Inflammatory macrophage treated with lipopolysaccharide for 1 hour (primary cell): ENCODE measurements at places on chromosomes 5 and 9.

DNA sequence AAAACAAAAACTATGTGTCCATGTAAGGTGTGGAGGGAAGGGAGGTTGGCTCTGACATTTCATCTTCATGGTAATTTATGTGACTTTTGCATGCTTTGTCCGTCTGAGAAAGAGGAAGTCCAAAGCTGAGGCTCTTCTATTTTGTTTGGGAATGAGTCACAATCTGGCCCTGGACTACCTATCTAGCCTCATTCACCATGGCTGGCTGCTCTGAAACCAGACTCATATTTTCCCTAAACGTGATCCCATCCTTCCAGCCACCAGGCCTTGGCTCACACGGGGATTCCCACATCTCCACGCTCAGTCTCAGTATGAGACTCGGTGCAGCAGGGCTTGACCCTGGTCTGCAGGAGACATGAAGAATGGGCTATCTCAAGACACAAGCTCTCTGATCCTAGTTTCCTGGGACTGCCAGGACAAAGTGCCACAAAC lies 672.8 kb downstream of the ACTL7B start:
- DNase-seq, result peak; percentile 41

GRCh38 chr5:106759581-106759980 lies 911.2 kb downstream of the EFNA5 start:
- no peak for DNase-seq

DNA sequence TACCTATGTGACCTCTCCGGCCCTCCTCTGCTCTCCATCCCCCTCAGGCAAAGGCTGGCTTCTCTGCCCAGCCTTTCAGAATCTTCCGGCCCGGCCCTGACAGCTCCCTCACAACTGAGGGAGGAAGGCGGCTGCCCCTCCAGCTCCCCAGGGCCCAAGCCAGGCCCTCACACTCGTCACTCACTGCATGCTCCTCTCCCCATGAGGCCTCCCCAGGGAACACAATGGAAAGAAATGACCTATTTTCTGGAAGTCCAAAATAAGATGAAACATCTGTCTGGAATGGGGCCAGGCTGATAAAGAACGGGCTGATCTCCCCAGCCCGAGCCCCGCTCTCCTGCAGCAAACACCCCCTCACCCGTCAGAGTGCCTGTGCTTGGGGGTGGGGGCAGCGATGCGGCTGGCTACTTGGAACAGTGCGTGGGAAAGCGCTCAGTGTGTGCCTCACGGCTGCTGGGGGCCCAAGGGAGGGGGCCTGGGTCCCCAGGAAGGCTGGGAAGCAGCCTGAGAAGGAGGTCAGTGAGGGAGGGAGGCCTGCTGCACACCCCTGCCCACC lies 11.3 kb downstream of the PDGFRB start:
- DNase-seq, result no peak

DNA sequence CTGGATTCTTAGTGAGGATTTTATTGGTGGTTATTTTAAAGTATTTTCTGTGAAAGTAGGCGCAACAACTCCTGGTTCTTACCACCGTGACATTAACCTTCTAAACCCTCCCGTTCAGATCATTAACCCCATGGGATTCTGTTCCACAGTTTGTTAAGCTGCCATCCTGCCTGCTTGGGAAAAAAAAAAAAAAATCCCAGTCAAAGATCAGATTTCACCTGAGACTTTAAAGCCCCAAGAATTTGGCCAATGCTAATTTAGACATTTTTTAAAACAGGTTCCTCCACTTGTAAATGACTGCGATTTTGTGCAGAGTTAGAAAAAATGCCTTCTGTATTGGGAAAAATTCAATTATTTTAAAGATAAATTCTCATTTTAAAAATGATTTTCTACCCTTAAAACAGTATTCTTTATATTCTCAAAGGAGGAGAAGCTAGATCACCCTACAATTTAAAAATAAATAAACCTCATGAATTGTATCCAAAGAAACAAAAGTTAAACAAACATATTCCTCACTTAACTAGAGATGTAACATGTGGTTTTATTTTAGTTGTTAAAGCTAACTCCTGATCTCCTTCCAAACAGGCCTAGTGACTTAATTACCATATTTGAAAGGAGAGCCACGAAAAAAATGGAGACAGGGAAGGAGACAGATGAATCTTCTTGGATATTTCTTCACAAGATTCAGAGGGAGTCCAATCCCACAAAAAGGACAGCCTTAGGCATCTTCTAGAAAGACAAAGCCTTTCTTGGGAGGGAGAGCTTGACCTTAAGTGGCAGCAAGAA lies 93.1 kb upstream of the IFNK start:
- DNase-seq, result no peak

DNA sequence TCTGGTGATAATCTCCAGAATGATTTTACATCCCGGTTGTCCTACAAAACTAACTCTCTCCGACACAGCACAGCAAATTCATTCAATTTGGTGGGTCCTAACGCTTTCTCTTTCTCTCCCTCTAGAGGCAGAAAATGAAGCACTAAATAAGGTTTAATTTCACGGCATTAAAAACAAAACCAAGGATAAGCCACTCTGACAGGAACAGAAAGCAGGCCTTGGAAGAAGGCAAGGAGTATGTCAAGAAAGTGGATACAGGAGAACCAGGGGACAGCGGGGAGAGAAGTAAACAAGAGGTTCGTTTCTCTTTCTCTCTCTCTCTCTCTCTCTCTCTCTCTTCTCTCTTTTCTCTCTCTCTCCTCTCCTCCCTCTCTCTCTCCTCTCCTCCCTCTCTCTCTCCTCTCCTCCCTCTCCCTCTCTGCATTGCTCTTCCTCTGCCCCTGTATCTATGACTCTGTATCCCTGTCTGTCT lies 49.8 kb downstream of the EBF1 start:
- DNase-seq, result no peak

DNA sequence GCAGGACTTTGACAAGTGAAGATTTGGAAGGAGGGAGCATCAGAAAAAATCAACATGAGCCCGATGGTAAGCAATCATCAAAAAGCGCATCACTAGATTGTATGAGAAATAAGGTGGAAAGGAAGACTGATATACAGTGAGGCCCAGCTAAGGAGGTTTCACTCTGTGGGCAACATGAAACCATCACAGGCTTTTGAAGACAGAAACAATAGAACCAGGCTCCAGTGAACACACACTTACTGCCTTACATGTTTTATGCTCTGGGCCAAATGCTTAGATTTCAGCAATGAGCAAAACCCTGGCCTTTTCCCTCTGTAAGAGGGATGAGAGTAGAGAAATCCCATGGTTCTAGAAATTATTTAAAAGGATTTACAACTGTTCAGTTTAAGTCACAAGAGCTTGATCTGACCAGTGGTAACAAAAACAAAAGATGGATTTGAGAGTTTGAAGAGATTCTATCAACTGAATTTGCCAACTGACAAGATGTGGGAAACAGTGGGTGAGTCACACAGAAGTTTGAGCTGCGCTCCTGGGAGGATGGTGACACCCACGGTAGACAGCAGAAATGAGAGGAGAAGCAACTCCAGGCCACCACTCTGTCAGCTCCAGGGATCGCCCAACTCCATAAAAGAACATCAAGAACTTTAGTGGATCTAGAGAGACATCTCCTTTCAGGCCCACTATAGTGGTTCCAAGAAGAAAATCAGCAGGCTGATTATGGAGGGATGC lies 261.8 kb downstream of the MCTP1 start:
- DNase-seq, result peak; percentile 66

DNA sequence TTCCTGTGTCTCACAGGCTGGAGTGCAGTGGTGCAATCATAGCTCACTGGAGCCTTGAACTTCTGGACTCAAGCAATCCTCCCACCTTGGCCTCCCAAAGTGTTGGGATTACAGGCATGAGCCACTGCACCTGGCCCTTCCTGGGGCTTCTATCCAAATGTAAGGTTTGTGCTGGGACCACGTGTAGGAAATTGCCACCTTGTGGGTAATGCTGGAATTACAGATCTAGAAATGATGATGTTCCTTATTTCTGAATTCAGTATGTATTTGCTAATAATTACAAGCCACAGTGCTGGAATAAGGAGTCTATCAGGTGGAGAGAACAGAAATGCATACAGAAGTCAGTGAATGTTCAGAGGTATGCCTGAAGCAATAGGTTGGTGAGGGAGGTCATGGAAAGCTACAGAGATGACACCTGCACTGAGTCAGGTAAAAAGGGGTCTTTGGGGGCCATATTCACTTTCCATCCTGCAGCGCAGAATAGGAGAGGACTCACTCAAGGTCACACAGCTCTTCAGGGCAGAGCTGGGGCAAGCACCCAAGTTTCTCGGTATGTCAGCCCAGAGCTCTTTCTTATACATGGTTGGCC lies 8.8 kb upstream of the IGFBPL1 start:
- DNase-seq, result peak; percentile 73

- no peak for DNase-seq
Measured at GRCh38 chr9:130987738-130988399, 21.1 kb upstream of the LAMC3 start.

DNA sequence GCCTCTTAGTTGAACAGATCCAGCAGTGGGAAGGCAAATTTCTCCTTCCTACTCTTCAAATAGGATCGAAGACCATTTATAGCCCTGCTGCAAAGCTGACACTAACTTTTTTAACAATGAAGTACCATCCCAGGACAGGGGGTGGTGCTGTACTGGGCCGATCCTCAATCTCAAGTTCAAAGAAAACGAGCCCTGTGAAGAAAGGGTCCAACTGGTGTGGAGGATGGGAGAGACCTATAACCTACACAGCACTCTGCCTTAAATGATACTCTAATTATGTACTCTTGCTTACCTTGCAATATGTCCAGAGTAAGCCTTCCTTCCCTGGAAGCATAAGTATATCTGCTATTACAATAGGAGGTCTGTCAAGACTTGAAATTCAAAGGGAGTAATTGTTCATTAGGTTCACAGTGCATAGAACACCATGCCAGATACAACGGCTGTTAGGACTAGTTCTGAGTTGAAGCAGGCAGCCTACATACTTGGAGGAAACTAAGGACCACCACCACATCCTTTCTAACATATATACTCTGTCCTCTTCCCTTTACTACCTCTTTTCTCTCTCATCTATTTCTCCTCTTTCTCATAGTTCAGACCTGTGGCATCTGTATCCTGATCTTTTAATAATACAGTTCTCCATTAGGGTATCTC lies 6.2 kb downstream of the ETF1 start:
- DNase-seq, result no peak

GRCh38 chr9:109411798-109412352 lies 86.2 kb downstream of the PTPN3 start:
- peak; percentile 25 for DNase-seq

DNA sequence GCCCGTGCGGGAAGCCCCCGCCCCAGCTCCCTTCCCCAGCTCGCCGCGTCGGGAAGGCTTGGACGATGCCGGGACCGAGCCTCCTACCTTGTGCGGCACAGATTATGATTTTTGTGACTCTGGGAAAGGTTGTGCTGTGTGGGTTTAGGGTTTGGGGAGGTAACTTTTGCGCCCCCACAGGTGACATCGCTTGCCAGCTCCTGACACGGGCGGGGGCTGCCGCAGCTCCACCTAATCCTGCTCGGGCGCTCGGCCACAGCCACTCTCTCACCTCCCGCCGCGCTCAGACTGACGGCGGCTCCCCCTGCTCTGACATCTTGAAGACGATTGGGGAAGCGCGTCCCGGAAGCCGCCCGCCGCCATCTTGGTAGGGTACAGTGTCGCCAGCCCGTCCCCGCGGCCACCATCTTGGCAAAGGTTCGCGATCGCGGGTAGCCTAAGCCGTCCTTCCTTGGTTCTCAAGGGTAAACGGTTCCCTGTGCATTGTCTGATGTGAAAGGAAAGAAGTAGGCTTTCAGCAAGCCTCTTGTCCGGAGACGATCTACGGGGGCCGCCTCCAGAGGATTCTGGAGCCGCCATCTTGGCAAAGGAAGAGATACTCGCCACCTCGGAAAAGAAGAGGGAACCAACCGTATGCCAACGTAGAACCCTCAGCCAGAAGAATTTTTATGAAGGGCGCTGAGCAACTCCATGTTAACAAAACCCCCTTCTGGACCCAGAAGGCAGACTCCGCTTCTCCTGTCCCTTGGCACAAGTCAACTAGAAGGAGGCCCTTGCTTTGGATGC lies 1.8 kb upstream of the NR3C1 start:
- peak; percentile 83 for DNase-seq
